HTR-8/SVneo (cell line): ENCODE measurements at places on chromosomes 13 and 19.
A peak's percentile ranks its signal among the peaks of the same experiment; 100 is the strongest.

DNA sequence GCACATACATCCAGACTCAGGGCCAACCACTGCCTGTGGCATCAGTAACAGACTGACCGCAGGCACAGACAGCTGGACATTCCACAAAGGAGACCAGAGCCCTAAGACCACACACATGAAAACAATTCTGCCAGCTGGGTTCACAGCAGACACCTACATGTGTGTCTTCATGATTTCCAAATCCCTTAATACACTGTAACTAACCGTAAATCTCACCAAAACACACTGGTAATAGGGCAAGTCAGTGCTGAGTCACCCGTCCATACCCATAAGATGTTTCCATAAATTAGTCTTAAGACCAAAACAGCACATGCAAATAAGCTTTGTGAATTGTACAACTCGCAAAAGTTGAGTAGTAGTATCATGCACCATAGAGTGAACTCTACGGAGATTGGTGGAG, 65.4 kb downstream of the TUBGCP3 start:
- no peak for DNase-seq

GRCh38 chr13:57640607-57641006, 9.1 kb downstream of the PCDH17 start:
- DNase-seq, result no peak

GRCh38 chr19:47518139-47518538, 3.3 kb upstream of the NAPA start:
- no peak for DNase-seq

DNA sequence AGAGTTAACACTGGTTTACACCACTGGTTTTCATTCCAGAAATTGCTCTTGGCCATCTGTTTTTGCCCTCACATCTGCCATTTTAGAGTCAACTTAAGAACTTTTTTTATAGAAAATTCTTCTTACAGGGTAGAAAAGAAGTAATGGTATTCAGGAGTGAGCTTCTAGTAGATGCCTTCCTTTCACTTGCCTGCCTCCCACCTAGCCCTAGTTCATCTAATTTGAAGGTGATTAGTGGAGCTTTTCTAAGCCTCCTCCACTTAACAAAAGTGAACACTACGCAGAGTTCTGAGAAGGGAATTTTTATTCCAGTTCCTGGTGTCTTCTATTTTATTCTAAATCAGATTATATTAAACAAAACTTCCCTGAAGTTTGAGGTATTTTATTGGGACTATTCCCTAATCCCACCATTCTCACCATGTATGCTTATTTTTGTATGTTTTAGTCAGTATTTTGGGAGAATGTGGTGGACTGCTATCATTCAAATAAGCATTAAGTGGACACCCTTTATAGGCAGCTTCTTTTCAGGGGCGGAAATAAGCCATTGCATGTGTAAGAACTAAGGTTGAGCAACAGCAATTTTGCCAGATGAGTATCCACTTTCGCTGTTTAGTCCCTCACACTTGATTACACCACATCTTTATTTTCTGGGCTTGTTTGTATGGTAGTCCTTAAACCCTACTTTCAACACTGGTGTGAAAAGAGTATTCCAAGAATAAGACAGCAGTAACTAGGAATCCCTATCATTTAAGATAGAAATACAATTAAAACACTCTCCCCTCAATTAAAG, 156.9 kb downstream of the ENOX1 start:
- DNase-seq, result no peak

- no peak for DNase-seq
Measured at GRCh38 chr13:47859165-47859564, 141.9 kb downstream of the SUCLA2 start.

GRCh38 chr13:23570099-23570920, at the start of gene TNFRSF19:
TNFRSF19 (plus strand) TSS chr13:23570412; CDS start chr13:23590184, 19,772 bp downstream.
- DNase-seq, result peak; percentile 41

DNA sequence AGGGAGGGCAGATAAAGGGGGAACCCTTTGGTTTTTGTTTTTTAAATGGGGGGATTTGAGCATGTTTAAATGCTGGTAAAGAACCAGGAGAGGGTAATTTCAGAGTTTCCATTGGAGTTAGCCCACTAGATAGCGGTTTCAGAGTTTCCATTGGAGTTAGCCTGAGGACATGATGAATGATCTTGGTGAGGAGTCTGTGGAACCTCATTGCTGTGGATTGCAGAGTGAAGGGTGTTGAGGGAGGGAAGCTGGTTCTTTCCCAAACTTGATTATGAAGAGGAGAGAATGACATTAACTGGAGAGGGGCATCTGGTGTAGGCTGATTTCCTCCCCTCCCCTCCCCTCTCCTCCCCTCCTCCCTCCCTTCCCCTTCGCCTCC, 5.0 kb downstream of the WASF3 start:
- no peak for DNase-seq

- DNase-seq, result no peak
Measured at GRCh38 chr19:18768997-18769891, 21.9 kb downstream of the COMP start.

GRCh38 chr19:16444269-16444600, 27.5 kb downstream of the EPS15L1 start:
- no peak for DNase-seq

DNA sequence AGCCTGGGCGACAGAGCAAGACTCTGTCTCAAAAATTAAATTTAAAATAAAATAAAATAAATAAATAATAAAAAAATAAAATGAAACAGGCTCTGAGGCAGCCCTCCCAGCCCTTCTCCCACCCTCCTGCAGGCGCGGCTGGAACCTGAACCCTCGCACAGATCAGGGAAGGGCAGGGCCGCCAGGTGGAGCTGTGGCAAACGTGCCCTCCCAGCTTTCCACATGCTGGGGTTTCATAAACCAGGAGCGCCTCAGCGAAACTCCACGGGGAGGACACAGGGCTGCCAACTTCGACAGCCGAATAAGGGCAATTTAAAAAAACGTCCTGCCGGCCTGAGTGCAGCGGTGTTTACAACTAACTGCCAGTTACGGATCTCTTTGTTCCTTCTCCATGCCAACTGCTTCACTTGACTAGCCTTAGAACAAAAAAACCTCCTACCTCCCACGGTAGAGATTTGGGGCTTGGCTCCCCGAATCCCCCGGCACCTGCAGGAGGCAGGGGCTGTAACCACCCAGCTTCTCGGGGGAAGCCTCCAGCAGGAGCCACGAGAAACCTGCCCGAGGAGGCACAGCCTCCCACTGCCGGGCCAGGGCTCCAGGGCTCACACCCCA, 15.9 kb downstream of the ZNF787 start:
- DNase-seq, result no peak

- no peak for DNase-seq
Measured at GRCh38 chr19:16524991-16525734, 17.1 kb downstream of the CHERP start.

- DNase-seq, result no peak
Measured at GRCh38 chr19:7480222-7480969, 8.4 kb downstream of the PEX11G start.

DNA sequence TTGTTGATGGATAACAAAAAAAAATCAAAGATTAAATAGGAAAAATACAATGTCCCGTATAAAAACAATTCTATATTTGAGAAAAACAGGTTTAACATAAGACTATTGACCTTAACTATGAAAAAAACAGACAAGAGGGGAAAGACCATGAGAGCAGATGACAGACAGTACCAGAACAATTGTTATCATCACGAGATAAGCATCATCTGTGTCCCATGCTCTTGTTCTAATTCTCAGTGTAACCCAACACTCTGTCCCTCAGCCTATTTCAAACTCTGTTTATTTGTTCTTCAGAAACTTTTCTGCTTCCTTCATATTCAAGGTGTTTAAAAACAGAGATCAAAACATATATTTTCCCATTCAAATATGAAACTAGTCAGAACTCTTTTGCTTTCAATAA, 216.4 kb downstream of the PCDH9 start:
- no peak for DNase-seq

DNA sequence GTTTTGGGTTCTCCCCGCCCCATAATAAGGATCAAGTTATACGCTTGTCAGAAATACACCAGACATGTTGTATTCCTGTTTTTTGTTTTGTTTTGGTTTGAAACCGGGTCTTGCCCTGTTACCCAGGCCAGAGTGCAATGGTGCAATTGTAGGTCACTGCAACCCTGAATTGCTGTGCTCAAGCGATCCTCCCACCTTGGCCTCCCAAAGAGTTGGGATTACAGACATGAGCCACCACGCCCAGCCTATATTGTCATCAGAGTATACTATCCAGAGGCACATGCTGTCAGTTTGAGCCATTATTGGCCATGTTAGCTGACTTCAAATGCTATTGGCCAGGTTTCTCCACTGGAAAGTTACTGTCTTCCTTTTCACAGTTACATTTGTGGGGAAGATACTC, 9.8 kb downstream of the SAFB start:
- no peak for DNase-seq
